ENCODE measurements at places on chromosomes 2 and 18.

DNA sequence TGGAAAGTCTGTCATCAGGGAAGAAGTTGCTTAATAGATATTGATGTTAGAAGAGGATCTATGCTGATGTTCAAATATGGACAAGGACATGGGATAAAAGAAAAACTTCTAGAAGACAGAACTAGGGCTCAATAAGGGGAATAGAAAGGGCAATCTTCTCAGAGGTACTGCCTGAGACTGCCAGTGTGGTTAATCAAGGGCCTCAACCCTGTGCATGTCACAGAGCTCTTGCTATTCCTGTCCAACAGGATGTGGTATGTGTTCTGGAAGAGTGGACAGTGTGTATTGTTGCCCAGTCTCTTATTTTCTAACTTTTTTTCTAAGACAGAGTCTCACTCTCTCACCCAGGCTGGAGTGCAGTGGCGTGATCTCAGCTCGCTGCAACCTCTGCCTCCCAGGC is 27.8 kb upstream of the RNF125 start:
- no peak for DNase-seq

- no peak for DNase-seq
These were observed 288.3 kb upstream of the FBXO11 start for GRCh38 chr2:48194641-48195040.

GRCh38 chr2:236128321-236128720 is 39.9 kb downstream of the GBX2 start:
- no peak for DNase-seq

DNA sequence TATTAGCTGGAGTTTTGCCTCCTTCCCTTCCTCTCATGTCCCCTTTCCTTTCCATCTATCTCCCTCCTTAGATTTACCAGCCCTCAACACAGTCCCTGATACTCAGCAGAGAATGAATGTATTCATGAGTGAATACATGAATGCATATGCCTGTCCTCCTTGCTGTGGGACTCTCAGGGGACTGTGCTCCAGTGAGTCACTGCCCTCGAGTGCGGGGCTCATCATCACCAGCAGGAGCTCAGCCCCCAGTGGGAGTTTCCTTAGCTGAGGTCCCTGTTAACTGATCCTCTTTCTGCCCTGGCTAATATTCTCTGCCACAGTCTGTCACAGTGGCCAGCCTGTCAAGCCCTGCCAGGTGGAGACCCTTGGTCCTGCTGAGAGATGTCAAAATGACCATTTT is 104.9 kb upstream of the LHCGR start:
- no peak for DNase-seq

GRCh38 chr2:37571587-37572136 is 99.8 kb downstream of the CDC42EP3 start:
- DNase-seq: no peak

- no peak for DNase-seq
These were observed 91.5 kb downstream of the MALT1 start for GRCh38 chr18:58762781-58763171.

DNA sequence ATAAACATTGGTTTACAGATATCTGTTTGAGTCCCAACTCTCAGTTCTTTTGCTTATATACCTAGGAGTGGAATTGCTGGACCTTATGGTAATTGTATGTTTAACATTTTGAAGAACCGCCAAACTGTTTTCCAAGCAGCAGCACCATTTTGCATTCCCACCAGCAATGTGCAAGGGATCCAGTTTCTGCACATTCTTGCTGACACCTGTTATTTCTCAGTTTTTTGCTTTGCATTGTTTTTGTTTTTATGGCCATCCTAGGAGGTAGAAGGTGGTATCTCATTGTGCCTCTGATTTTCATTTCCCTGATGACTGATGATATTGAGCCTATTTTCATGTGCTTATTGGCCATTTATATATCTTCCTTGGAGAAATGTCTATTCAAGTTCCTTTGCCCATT is 71.2 kb downstream of the MCFD2 start:
- DNase-seq: no peak

DNA sequence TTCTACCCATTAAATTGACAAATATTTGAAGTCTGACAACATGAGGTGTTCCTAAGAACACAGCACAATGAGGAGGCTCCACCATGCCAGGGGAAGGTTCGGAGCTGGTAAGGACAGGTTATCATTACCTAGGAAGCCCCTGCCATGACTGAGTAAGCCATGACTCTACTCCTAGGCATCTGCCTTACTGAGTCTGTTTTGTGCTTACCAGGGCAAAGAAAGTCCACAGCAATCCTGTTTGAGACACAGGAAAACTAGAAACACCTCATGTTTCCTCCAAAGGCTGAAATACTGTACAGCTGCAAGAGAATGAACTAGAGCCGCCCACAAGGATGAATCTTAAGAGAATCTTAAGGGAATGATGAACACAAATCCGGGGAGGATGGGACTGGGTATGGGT is 11.6 kb downstream of the TGFBRAP1 start:
- DNase-seq: no peak

GRCh38 chr2:55138014-55138881 is 88.0 kb upstream of the RTN4 start:
- DNase-seq: no peak

Measured in thoracic aorta (tissue), 2 donors.